Kasumi-1 (cell line): ENCODE measurements at places on chromosomes 3 and 15.
A peak's percentile ranks its signal among the peaks of the same experiment; 100 is the strongest.

DNA sequence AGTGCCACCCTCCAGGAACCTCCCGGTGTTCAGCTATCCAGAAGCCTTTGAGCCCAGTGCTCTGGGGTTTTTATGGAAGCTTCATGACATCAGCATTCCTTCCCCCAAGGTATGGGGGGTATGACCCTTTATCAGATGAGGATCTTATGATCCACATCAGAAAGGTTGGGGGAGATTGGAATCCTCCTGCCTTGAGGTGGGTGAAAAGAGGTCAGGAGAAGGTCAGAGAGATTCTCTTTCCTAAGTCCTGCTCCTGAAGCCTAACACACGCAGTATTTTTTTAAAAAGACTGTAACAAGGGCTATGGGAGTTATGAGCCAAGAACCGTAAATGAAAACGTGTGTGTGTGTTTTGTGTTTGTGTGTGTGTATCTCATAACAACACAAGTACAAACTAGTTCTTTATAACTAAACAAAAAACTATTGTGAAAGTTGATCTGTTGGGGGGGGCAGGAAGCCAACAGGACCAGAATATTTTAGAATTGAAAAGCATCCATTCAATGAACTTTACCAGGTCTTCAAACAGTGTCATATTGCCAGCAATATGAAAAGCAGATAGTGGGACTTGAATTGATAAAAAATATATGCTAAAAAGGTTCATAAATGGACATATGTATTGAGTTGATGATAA is 13.2 kb downstream of the MKRN3 start:
- no peak for DNase-seq

GRCh38 chr3:52281981-52282801 is 3.7 kb upstream of the WDR82 start:
- DNase-seq: peak; percentile 35

GRCh38 chr3:126496894-126497850 is 20.4 kb downstream of the UROC1 start:
- DNase-seq: peak; percentile 63

GRCh38 chr3:170689893-170690660 is 104.2 kb upstream of the SLC7A14 start:
- peak; percentile 29 for DNase-seq

DNA sequence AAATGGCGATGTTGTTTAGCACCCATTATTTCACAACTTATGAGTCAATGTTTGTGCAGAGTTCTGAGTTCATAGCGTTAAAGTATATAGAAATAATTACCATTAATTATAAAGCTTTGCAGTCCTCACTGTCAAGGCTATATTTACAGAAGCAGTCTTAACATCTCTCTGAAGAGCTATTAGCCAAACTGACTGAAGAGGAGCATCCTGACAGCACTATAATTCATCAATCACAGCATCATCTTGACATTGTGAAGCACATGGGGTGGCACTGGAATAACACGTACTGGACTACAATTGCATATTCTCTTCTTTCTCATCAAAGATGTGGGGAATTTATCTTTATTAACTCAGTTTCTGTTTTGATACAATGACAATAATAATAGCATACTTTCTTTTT is 260.6 kb upstream of the MME start:
- DNase-seq: no peak

DNA sequence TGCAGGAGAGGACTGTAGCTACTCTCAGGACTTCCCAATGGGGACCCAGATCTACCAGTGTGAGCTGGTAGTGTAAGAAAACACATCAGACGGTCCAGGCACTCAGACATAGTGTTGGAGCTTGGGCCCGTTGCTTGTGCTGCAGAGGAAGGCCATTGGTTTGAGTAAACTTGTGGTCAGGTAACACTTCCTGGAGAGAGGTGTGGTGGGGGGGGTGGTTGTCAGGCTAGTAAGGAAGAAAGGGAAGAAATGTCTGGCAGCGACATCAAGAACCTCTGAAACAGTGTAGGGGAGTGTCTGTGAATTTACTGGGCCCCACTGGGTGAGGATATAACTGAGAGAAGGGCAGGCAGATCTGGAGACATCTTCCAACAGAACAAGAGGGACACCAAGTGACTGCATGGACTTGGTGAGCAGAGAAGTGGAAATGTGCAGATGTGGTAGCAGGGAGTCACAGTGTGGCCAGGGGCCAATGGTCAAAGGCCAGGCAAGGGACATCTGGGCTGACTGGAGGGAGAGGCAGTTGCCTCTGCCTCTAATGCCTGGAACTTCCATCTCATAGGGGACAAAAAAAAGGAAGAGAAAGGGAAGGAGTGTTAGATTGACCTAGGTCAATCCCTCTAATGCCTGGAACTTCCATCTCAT is 63.7 kb upstream of the MRPS22 start:
- no peak for DNase-seq

DNA sequence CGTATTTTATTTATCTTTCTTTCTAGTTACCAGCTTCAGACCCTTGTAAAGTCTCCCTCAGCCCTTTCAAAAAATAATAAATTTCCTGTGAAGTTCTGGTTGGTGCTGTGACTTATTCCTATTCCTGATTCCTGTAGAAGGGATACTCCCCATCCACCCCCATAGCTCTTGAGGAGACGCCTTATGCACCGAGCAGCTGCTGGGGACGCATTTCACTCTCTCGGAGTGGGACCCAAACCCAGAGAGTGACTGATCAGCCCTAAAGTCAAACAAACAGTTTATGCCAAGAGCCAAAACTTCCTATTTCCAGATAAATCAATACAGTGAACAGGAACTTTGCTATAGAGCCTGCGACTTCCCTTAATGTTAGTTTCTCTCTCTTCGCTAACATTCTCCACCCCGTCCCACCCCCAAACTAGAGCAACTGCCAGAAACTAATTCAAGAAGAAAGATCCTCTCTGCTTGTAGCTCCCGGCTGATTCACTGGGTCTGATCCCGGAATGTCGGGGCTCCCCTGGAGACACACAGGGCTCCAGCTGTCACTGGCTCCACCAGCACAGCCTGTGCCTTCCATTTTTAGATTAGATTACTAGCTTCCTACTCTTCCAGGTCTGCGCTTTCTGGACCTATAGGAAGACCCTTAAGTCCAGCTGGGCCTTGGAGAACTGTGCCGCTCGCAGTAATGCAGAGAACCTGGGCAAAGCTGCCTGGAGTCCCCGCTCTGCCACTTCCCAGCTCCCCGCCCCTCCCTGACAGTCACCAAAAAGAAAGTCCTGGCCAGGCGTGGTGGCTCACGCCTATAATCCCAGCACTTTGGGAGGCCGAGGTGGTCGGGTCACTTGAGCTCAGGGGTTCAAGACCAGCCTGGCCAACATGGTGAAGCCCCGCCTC is 45.2 kb downstream of the KLHL25 start:
- no peak for DNase-seq

GRCh38 chr3:184696697-184697096 is 15.2 kb downstream of the MAGEF1 start:
- no peak for DNase-seq

GRCh38 chr15:31160740-31161495 is 59.4 kb upstream of the TRPM1 start:
- DNase-seq: no peak

GRCh38 chr3:119331661-119332060 is 37.5 kb downstream of the ARHGAP31 start:
- DNase-seq: no peak

DNA sequence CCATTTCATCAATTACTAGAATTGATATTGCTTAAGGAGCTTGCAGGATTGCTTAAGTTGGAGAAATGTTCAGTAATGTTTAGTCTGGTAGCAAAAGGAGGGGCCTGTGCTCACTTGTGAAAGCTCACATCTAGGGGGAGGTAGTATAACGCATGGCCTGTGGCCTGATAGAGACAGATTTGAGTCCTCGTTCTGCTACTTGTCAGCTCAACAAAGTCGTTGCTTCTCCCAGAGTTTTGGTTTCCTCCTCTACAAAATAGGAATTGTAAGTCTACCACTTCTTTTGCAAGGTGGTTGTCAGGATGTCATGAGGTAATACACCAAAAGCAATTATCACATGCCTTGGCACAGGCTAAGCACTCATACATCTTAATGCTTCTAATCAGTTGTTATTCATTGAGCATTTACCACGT is 1.3 kb downstream of the ST3GAL6 start:
- peak; percentile 56 for DNase-seq

GRCh38 chr3:12265508-12265907 is 23.4 kb upstream of the PPARG start:
- DNase-seq: no peak

DNA sequence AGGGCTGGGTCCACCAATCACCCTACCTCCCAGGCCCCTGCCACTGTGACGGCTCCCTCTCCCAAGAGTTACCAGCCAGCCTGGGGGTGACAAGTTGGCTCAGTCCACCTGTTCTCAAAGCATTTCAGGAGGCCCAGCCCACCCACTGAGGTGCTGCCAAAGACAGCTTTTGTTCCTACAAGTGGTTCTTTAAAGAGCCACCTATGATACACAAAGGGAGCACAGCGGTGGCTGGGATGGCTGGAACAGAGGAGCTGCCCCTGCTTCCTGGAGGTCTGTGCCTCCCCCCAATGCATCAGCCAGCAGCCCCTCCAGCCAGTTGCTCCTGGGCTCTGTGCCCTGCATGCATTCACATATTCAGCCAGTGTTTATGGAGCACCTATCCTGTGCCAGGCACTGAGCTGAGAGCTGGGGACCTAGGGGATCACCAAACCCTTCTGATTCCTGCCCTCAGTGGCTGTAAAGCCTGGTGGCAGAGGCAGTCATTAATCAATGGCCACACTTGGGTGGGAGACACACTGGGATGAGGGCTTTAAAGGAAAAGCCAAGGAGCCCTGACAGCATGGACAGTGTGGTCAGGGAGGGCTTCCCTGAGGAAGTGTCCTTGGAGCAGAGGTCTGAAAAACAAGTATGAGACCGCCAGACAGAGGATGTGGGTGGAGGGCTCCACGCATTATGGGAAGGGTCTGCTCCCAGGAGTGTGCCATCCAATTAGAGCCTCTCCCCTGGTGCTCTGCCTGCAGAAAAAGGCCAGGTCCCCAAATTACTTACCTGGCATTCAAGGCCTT is 107.1 kb upstream of the LINGO1 start:
- DNase-seq: no peak

GRCh38 chr3:87997298-87997697 is 61.5 kb downstream of the CGGBP1 start:
- peak; percentile 45 for DNase-seq

DNA sequence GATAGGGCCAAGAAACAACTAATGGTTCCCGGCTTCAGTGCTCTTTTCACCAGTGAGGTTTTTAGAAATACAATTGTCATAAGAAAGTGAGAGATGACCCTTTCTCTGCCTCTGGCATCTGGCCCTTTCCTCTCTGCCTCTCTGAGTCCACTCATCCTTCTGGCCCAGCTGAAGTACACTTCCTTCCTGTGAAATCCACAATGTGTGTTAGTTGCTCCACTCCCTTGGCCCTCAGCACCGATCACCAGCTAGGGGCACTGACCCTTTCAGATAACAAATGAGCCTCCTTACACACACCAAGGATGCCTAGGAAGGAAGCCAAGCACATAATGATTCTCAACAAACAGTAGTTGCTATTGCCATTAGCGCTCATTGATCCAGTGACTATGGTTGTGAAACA is 2.9 kb upstream of the CAV3 start:
- no peak for DNase-seq

GRCh38 chr15:68699124-68699880 is 120.5 kb downstream of the CORO2B start:
- DNase-seq: no peak

- peak; percentile 72 for DNase-seq
These were observed 3.6 kb downstream of the FOXP1 start for GRCh38 chr3:71579935-71580406.

DNA sequence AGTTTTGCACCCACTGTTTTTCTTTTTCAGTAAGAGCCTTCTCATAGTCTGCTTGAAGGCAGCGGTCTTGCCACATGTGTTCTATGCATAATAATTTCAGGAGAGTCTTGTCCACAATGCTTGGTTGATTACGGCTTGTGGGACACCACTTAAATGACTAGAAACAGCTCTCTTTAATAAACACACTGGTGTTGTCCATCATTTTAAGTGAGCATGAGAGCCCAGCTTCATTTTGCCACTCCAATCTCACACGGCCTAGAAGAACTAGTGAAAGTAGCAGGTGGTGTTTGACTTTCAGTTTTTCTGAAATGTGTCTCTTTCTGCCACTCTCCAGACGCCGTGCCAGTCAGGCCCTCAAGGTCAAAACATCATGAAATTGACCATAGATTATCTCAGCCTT is 292.1 kb downstream of the LPP start:
- DNase-seq: no peak

DNA sequence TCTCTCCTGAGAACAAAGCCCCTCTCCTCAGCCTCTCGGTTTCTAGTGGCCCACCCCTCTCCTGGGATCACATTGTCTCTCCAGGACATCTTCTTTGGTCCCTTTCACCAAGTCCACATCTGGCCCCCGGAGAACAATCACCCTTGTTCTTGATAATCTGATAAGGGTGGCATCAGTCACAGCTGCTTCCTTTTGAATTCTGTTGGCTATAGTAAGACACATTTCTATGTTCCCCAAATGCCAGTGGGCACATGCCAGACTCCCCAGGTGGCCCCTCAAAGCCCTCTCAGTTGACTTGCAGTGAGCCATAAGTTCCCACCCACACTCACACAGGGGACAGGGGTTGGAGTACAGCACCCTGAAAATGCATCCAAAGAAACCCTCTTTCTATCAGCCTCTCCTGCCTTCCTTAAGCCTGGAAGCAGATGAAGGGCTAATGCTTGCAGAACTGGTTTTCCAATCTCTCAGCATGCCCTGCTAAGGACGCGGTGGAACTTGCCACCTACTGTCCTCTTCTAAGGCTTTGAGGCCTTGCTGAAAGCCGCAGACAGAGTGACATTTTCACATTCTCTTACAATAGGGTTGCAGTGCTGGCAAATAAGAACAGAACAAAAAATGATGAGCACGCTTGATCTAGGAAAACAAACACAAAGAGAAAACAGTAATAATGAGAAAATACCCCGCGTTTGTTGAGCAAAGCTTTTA is 101.3 kb upstream of the SLCO3A1 start:
- no peak for DNase-seq

GRCh38 chr15:90701048-90701447 is 16.1 kb upstream of the BLM start:
- DNase-seq: peak; percentile 75

DNA sequence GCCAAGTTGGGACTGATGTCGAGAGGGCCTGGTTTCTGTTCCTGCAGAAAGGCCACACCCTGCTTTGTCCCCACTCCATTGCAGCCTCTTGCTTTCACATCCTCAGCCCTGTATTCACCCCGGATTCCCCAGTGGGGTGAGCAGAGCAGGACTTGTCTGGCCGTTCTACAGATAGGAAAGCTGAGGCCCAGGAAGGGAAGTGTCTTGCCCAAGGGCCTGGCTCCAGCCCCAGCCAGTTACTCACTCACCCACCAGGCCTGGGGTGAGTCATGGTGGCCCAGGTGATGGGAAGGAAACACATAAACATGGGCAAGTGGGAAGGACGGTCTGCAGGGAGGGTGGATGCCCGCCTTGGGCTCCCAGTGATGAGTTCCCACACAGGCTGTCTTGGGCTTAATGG is 6.1 kb upstream of the DUSP7 start:
- DNase-seq: no peak

GRCh38 chr3:12956316-12956660 is 114.9 kb upstream of the RPL32 start:
- DNase-seq: no peak

DNA sequence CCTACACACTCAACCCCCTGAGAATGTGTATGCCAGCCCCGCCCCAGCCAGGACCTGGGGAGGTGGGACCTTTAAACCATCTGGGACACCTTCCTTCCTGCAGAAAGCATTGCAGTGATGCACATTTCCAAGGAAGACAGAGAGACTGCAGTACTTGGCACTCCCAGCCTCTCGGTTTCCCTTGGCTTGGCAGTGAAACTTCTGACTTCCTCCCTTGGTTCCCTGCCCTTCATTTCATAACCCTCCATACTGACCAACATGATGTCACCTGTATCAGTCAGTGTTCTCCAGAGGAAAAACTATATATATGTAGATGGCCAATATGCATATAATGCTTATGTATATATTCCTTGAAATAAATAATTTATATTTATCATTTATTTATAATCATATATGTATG is 103.2 kb downstream of the SST start:
- peak; percentile 33 for DNase-seq
